ENCODE measurements at places on chromosomes 3 and 15.

GRCh38 chr3:78046566-78046965 lies 1006.7 kb downstream of the ROBO2 start:
- DNase-seq = no peak

DNA sequence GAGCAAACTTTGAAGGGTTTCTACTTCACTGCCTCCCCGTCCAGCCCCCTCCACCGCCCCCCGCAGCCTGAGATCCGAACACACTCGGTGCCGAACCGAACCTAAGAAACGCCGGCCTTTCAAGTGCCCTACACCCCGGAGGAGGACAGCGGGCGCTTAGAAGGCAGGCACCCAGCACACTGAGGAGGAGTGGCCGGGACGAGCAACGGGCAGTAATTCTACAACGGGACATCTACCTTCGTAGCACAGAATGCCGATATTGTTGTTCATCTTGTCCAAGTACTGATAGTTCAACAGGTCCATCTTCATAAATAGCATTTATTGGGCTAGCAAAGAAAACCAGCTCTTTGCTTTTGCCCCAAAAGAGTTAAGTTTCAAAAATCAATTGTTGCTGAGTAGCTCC lies 513 bp downstream of the VGLL4 start:
- DNase-seq = peak; percentile 57

DNA sequence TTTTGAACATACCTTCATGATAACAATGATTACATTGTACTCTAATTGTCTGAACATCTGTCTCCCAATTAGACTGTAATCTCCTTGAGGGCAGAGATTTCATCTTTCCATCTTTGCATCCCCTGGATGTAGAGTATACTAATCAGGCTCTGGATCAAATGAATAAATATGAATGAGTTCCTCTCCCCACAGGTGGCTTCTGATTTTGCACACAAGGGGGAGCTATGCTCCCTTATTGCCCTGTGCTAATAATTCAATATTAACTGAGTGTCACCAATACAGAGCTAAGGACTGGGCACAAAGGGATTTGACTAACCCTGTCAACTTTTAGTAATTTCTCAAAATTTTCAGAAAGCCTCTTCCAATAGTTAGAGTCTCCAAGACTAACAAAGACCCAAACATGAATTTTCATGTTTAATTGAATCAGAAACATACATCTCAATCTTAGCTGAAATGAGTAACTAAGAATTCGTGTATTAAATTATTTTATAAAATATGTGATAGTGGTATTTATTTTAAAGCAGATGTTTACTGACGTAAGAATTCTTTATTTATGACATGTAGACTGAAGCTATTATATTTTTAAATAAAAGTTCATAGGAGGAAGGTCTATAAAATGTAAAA lies 3.0 kb downstream of the DUOXA1 start:
- DNase-seq = no peak

DNA sequence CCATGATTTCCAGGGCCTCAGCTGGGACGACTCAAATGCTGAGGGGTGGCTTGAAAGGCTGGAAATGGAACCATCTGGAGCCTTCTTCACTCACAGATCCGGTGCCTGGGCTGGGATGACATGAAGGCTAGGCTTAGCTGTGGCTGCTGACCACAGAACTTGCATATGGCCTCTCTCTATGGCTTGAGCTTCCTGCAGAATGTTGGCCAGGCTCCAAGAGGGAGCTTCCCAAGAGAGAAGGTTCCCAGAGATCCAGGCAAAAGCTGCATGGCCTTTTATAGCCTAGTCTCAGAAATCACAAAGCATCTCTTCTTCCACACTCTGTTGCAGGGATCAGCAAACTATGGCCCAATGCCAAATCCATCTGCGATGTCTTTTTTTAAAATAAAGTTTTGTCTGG lies 44.8 kb downstream of the GATM start:
- DNase-seq = peak; percentile 34

GRCh38 chr3:4606911-4607310 lies 113.8 kb downstream of the ITPR1 start:
- no peak for DNase-seq

DNA sequence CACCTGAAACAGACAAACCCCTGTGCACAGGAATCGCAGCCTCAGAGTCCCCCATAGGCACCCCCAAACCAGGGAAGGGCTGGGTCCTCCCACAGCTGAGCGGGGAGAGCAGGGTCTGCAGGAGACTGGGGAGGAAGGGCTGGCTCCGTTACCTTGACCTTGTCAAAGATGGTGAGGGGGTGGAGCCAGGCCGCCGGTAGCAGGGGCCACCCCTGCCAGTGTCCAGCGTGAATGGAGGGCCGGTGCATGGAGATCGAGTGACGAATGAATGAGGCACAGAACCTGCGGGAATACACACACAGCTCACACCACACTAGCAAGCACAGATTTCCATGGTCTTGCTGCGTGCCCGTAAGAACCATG lies 102.2 kb downstream of the TMEM266 start:
- DNase-seq = no peak

DNA sequence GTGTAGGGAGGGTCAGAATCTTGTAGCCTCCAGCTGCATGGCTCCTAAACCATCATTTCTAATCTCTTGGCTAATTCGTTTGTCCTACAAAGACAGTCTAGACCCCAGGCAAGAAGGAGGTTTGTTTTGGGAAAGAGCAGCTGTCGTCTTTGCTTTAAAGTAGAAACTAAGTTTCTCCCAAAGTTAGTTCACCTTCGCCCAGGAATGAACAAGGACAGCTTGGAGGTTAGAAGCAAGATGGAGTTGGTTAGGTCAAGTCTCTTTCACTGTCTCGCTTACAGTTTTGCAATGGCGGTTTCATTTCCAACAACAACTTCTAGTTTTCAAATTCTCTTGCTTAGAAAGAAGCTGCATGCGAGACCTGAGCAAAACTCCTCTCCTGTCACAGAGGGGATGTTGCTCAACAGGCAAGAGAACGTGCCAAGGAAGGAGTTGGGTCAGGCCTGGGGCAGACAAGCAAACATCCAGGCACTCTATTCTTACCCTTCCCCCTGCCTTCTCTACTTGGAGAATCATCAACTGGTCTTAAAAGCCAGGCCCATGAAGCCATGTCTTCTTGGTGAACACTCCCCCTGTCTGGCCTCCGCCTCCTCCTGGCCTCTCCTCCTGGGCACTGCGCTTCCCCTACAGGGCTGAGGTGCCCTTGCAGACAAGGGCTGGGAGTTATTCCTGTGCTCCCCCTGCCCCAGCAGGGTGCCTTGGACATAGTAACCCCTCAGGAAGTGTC lies 57.6 kb downstream of the TMEM44 start:
- DNase-seq = no peak

- no peak for DNase-seq
These were observed 48.6 kb upstream of the C15orf39 start for GRCh38 chr15:75153087-75153486.

- DNase-seq = no peak
These were observed 54.6 kb upstream of the EIF1B start for GRCh38 chr3:40254891-40255290.

DNA sequence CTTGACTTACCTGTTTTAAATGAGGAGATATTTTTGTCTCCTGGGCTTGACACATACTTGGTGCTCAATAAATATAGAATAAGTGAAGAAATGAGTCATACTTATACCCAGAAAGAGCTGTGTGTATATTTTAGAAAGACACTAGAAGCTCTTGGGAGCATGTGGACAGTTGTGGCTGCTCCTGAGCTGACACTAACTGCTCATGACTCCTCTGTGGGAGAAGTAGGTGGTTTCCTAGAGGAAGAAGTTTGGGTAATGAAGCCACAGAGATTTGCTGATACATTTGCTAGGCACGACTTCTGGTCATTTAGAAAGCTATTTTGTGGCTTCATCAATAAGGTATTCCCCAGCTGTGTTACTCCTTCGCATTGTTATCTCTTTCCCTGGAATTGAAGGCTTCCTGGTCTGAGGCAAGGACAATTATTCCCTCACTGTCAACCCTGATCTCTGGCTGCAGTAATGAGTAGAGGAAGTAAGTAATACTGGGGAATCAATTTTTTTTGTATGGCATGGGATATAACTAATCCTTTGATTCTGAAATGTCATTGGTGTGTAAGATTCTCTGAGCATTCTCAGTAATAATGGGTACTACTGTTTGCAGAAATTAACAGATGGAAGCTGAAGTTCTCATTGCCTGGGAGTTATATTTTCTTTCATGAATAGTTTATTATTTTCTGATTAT lies 79.6 kb upstream of the DCBLD2 start:
- no peak for DNase-seq

DNA sequence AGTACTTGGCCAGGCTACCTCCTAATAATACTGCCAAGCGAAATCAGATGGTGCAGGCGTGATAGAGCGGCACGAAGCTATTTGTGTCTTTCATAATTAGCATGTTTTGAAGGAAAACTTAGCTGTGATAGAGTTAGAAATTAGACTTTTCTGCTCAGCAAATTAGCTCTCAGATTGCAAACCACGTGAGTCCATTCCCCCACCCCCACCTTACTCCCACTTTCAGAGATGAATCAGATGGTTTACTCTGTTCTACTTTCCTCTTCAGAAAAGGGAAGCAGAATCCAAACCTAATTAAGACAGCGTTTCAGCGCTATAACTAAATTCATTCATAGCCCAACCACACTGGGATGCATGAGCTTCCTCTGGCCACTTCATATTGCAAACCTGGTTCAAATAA lies 214.6 kb downstream of the SLCO3A1 start:
- DNase-seq = no peak

DNA sequence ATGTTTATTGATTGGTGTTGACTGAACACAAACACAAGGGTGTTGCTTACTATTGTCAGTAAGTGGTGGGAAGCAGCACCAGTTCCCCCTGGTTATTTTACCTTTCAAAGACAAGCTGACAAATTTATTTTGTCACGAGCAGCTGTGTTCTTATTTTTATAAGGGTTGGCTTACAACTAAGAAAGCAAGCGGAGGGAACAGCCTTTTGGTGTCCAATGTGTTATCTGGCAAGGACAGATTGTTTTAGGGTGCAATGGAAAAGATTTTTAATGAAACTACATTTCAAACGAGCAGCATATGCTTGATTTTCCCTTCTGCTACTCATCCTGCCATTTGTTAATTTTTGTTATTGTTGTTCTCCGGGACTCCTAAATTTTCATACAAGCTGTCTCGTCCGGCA lies 920.6 kb upstream of the CFAP20DC start:
- DNase-seq = no peak

GRCh38 chr3:134638385-134639030 lies 12.3 kb downstream of the KY start:
- DNase-seq = no peak

DNA sequence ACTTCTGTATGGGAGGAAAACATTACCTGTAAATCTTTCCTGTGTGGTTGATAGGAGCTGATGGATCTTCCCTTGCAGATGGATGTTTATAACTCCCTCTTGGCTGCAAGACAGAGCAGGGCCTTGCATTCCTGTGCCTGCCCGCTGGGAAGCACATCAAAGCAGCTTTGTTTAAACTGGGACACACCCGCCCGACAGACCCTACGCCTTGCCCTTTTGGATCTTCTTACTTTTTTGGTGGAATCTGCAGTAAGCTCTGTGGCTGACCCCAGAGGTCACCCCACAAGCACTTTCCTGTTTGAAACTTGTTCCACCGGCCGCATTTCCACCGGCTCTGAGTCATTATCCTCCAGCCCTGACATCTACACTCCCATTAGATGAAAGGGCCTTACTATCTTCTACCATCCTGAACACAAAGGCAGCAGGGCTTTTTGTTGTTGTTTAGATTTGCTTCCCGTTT lies 244.1 kb upstream of the STT3B start:
- peak; percentile 11 for DNase-seq

DNA sequence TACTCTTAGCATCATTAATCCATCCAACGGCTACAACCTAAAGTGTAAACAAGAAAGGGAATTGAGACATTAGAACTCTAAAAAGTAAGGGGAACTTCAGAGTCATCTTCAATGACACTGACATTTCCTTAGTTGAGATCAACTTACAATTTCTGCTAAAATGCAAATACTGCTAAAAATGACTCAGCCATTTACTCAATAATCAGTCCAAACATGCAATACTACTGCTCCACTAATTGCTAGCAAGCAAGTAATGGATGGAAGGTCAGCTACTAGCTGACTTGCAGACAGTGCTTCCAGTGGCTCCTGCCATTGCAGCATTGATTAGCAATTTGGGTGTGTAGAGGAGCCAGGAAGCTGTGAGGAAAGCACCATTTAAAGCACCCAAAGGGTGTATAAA lies 28.4 kb downstream of the CD200R1L start:
- no peak for DNase-seq

- no peak for DNase-seq
These were observed 77.2 kb downstream of the OSBPL10 start for GRCh38 chr3:31903686-31904431.

DNA sequence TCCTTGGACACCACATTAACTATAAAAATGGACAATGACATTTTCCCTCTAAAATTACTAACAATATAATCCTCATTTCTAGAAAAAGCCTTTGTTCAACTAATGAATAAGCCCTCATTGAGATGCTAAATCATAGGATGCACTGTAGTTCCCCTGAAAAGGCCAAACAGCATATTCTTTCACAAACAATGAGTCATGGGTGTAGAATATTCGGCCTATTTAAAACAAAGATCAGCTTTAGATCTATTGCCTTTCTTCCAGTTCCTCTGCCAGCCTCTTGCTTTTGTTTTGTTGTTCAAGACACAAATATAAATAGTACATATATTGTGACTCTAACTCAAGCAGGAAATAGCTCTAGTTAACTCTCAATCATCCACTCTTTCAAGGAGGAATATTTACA lies 82.5 kb downstream of the ADAM10 start:
- no peak for DNase-seq

DNA sequence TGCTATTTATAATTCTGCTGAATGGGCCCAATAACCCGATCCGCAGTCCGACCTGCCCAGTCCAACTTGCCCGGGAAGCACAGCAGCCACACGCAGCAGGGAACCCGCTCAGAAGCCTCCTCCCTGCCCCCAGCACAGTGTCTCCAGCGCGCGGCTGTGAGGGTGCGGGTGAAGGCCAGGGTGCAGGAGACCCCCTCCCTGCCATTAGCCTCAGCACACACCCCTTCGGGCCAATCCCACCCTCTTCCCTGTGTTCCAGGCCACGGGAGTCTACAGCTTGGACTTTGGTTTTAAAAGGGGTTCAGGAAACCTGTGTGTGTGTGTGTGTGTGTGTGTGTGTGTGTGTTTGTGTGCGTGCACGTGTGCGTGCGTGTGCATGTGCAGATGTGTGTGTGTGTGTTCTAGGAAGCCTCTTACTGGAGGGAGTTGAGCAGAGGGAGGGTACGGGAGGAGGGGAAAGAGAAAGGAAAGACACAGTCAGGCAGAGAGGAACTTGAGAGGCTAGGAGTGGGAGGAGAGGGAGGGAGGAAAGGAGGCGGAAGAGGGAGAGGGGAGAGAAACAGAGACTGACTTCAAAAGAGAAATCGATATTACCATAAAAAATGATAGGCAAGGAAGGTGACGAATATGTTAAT lies 34.2 kb downstream of the ATP2B2 start:
- DNase-seq = no peak

- DNase-seq = no peak
These were observed 49.4 kb downstream of the TGM4 start for GRCh38 chr3:44923632-44924456.

GRCh38 chr3:151875759-151876158 lies 2.3 kb downstream of the SUCNR1 start:
- DNase-seq = no peak

- no peak for DNase-seq
These were observed 42.3 kb upstream of the ADPGK start for GRCh38 chr15:72825829-72826228.

- DNase-seq = no peak
These were observed 637.2 kb downstream of the NTRK3 start for GRCh38 chr15:87619161-87619960.

- no peak for DNase-seq
These were observed 2.2 kb upstream of the CRTAP start for GRCh38 chr3:33111581-33111980.
